ENCODE measurements at places on chromosomes 12 and 14.

DNA sequence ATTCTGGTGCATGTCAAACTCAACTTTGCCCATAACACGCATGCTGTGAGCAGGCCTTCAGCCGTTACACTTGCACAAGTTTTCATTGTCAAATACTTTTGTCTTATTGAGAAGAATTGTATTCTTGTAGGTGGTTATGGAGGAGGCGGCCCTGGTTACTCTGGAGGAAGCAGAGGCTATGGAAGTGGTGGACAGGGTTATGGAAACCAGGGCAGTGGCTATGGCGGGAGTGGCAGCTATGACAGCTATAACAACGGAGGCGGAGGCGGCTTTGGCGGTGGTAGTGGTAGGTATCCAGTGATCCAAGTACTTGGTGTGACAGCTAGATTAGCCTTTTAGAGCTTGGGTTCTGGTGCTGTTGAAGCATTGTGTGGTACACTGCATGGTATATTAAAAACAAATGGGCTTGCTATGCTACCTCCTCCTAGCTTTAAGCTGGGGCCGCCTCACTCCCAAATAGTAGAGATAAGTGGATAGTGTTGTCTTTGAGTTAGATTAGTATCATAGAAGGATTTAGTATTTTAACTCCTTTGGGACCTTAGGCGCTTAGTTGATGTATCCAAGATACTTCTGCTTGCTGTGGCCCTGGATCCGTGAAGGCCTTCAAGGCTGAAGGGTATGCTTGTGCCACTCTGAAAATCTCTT is 2.5 kb downstream of the HNRNPA1 start:
- no peak for DNase-seq

DNA sequence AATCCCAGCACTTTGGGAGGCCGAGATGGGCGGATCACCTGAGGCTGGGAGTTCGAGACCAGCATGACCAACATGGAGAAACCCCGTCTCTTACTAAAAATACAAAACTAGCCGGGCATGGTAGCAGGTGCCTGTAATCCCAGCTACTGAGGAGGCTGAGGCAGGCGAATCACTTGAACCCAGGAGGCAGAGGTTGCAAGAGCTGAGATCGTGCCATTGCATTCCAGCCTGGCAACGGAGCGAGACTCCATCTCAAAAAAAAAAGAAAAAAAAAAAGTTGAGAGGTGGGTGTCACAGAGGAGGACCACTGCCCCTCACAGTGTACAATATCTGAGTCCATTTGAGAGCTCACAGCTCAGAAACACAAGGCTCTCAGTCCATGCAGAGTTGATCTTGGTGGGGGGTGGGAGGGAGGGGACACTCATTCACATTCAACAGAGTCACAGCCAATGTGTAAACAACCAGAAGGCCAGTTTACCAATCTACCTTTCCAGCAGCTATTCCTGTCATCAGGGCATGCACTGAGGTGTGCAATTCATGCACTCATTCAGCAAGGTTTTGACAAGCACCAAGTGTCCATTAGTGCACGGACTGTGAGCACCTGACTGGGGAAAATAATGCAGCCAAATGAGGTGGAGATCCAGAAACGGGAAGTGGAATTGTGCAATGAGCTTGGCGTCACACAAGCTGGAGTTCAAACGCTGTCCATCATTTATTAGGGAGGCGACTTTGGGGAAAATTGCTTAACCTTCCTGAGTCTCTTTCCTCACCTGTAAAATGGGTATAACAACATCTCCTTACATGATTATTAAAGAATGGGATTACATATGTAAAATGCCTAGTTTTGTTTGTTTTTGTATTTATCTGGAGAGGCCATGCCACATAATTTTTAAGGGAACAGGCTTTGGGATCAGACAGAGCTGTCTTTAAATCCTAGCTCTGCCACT is 4.4 kb upstream of the EIF5 start:
- DNase-seq: no peak

DNA sequence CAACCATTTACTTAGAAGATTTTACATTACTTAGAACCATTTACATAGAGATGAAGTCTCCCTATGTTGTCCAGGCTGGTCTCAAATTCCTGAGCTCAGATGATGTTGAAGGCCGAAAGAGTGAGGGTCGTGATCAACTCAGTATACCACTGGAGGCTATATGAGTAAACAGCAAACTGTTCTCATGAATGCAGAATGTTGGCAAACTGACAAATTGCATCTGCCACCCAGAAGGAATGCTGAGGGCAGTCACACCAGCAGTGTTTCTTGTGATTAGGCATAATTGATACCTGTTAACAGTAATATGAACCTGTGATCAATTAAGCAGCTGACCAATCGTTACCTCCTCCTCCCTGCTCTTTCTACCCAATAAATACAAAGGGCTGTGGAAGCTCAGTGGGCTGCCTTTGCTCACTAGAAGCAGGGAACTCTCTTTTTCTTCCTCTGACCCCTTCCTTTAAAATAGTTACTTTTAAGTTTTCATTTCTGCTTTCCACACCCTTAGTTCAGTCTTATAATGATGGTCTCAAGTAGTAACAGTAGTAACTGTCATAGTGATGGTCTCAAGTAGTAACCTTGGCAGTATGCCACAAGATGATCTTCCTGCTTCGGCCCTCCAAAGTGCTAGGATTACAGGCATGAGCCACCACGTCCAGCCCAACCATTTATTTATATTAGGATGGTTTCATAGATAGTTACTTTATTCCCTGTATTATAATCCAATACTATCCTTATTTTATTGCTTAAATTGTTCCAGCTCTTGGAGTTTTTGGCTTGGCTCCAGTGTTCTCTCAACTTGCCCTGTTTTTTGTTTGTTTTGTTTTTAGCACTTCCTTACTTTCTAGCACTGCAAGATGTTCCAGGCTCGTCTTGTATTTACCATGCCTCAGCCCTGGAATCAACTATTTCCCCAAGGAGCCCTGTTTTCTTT is 25.8 kb downstream of the LIMA1 start:
- DNase-seq: no peak

- no peak for DNase-seq
Measured at GRCh38 chr12:6093764-6094163, 30.7 kb downstream of the VWF start.

GRCh38 chr12:1966561-1967226 is 37.6 kb downstream of the DCP1B start:
- DNase-seq: no peak

DNA sequence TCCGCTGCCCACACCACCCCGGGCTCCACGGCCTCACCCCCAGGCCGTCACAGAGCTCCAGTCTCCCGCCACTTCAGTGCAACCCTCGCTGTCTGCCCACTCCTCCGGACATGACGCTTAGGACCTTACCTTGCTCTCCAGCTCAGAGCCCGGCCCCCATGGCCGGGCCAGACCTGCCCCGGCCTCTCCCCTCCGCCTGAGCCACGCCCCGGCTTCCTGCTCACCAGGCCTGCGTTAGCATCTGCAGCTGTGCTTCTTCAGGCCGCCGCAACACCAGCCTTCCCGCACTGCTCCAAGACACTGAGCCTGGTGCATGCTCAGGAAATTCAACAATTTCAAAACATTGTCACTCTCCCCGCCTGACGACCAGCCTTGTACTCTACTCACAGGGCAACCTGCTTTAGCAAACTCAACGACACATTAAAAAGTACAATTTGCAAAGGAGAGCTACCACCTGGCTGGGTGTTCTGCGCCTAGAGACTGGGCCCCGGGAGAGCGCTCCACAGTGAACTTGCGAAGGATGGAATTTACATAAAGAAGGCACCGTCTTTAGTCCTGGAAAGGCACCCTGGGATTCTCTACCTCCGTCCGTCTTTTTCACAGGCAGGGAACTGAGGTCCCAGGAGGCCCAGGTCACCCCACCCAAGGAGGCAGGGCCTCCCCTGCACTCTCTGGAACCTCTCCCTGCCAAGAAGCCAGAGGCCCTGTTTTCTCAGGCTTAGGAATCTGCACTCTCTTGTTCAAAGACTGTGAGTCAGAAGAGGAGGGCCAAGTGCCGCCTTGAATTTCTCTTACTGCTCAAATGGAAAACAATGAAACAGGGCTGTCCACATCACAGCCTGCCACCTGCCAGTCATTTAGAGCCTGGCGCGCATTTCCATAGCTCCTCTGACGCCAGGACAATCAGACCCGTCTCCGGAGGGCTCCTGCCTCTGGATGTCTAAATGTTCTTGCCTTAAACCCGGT is 51.3 kb downstream of the STX2 start:
- no peak for DNase-seq

DNA sequence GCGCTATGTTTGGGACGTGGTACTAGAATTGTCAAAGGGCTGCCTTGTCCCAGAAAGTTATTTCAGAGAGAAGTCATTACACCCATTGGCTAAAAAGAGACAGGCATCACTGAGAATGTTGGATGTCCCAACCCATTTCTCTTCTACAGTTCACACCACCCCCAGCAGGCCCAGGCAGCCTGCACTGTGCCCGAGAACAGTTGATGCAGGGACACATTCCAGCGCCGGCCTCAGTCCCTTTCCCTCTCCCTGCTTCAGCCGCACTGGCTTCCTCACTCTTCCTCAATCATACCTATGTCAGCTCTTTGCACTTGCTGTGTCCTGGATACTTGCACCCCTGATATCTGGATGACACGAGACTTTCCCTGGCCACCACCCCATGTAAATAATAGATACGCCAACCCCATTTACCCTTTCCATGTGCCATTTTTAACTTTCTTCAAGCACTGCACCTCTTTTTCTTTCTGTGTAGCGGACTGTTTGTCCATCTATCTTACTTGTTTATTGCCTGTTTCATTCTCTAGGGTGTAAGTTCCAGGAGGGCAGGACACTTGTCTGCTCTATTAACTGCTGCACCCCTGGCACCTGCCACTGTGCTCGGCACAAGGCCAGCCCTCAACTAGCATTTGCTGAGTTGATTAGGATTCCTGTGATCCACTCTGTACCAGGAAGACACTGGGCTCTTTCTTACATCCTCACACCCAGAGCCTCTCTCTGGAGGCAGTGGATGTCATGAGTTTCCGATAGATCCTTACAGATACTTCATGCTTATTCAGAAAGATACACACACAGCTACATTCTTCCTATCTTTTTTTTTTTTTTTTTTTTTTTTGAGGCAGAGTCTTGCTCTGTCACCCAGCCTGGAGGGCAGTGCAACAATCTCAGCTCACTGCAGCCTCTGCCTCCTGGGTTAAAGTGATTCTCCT is 76.6 kb upstream of the CEP83 start:
- no peak for DNase-seq

GRCh38 chr12:66235626-66236281 is 46.7 kb downstream of the IRAK3 start:
- DNase-seq: no peak

- DNase-seq: no peak
Measured at GRCh38 chr12:84922693-84923092, 10.1 kb upstream of the SLC6A15 start.

GRCh38 chr14:35789651-35790050 is 19.4 kb downstream of the RALGAPA1 start:
- no peak for DNase-seq

- no peak for DNase-seq
Measured at GRCh38 chr12:79982086-79983062, 47.5 kb upstream of the PPP1R12A start.

DNA sequence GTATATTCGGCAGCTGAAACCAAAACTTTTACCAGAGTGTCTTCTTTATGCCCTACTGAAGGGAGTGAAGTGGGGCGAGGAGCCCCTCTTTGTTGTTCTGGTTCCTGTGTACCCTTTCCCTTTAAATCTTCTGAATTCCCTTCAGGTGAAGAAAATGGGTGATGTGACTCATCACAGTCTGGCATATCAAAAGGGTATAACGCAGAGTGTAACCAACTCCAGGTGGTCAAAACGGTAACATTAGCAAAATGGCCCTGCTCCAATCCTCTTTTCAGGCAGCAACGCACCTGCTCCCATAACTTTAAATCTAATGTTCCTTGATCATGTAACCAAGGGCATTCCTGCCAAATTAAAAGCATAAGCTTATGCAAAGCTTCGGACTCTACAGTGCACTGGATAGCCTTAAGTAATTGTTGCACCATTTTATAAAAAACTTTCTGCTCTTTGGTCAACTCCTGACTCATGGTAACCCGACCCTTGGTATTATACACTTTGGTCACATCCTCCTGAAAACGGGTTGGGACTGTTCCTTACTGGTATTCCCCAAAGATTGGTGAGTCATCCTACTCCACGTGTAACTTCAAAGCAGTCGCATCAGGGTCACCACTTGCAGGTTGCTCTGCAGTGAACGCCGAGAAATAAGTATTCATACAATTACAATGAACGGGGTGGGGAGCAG is 83.1 kb downstream of the KCNMB4 start:
- DNase-seq: no peak

GRCh38 chr12:6788972-6789924 is at the start of gene CD4:
CD4 (plus strand) TSS chr12:6789528; CDS start chr12:6800139, 10,611 bp downstream.
- no peak for DNase-seq

- DNase-seq: no peak
Measured at GRCh38 chr12:122001466-122002209, 20.0 kb upstream of the BCL7A start.

DNA sequence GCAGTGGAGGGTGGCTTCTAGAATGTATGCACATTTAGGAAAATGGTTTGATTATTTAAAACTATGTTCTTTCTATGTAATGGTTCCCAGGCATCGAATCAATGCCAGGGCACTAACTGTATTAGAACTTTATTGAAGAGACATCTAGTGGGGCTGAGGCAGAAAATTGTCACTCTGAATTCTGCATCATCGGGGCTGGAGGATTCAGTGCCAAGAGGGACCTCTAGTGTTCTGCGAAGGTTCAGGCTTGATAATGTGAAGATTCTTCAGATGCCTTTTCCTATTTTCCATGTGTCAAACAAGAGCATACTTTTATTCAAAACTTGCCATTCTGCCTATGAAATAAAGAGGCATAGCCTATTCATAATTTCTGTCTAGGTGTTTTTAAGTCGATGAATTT is 146.3 kb downstream of the CAND1 start:
- no peak for DNase-seq

DNA sequence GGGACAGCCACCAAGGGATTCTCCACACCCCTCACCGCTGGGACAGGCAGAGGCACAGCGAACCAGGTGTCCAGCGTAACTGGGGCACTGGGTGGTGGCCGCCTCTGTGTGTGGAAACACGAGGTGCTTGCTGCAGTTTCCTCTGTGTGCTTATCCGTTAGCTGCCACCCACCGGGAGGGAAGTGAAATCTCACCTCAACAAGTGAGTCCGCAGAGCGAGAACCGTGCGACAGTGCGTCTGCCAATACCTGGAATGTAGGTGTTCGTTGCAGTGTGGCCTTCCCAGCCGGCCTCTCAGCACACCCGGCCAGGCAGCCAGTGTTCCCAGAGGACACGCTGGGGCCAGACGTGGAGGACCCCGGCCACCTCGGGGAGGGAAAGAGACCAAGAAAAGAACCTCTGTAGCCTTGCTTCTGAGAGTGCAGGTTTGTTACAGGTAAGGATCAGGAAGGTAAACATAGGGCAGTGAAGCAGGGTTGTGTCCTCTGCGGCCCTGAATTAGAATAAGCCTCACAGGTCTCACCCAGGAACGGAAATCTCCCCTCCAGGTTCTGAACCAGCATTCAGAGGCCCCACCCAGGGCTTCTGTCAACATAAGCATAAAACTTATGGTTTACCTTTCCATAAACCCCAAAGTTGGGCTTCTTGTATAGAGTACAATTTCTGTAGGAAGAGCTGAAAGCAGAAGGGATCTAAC is 1.5 kb downstream of the BCL2L14 start:
- DNase-seq: no peak

DNA sequence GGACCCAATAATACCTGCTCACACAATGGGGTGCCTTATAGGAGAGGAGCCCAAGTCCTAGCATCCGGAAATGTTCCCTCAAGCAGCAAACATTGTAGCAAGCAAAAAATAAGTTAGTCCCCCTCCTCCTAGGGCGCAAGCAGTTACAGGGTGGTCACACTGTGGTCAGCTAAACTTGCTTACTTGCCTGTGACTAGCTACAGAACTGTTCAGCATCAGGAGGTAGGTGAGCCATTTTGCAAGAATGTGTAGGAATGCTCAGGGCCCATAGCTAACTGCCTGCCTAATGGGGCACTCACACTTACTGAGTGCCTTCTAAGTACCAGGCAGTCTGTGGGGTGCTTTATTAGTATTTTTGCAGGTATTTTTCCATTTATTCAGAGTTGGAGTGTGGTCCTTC is 154.6 kb upstream of the GRIN2B start:
- DNase-seq: no peak
